ENCODE measurements at places on chromosomes 5 and 9.

DNA sequence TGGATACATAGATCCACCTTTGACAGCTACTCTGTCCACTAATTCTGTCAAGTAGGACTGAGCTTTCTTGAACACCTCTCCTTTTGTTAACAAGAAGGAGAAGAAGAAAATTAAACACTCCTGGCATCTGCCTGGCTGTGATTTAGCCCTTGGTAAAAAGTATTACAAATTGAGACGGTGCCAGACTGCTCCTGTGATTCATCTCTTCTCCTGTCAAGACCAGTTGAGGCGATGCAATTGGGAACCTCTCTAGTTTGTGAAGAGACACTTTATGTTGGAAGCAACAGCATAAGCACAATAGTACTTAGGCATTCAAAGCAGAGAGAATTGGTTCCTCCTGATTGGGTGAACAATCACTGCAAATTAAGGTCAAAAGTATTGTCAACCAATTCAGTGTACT lies 72.7 kb downstream of the GHR start:
- DNase-seq: no peak

GRCh38 chr9:136845465-136846260 lies 3.4 kb downstream of the AJM1 start:
- DNase-seq: no peak

DNA sequence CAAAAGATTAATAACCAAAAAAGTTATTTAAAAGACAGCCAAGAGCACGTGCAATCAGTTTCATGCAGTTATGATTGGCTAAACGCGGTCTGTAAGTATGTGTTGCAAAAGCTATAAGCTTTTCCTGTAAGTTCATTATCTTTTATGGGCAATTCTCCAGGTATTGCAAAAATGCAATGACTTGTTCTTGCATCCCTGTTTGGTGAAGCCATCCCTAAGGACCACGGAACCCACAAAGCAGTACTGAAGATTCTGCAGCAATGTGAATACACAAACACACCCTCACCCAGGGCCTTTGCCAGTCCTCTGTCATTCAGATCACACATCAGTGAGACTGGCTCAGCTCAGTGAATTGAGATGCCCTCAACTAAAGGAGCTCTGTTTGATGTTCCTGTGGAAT lies 11.4 kb downstream of the GCNT4 start:
- DNase-seq: no peak

DNA sequence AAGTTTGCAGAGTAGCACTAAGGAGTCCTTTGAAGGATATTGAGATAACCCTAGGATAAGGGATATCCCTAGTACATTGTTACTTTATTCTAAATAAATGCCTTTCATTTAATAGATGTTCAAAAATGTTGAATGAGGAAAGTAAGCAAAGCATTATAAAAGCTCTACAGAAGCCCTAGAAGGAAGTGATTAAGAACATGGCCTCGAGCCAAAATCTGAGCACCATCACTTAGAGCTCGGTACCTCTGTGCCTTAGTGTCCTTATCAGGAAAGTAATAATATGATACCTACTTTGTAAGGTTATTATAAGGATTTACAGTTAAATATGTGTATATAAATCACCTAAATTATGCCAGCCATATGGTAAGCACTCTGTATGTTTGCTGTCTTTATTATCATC lies 242.6 kb downstream of the KIAA0825 start:
- DNase-seq: no peak

DNA sequence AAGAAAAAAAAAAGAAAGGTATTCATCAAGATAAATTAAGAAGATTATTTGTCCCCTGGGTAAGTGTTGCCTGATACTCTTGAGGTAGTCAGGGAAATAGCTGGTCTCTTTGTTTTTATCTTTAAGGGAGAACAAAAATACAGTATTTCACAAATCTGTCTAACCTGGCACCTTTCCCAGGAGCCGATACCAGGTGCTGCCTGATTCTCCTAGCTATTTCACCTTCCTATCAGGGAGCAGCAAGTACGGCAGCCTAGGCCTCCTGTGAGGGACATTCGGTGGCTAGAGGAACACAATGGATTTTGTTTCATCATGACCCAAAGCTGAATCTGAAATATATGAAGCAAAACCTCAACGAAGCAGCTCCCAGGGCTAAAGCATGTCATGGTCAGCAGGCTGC lies 86.0 kb downstream of the TARS1 start:
- no peak for DNase-seq

DNA sequence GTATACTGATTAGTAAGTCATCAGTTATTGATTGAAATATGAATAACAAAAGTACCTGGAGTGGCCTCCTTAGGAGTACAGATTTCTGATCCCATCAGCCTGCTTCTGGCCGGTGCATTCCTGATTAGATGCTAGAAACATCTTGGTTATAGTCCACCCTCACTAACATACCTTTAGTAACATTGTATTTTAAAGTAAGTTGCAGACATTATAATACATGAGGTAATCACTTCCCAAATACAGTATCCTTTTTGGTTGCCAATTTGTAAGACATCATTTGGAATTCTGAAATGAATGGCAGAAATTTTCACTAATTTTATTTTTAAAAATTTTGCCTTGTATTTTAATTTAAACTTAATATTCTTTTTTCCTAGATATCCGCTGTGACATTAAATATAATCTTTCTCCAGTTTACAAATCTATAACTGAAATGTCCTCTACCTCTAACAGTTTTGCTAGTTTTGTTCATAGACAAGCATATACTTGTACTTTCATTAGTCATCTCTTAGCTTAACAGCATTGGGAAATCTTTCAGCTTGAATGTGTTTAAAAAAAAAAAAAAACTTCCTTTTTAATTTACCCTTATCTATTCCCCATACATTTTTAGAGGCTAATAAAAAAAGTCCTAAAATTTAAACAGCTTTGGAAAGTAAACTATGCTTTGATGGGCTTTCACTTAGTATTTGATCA lies 178.9 kb downstream of the XRCC4 start:
- DNase-seq: no peak

GRCh38 chr9:16563446-16563845 lies 307.0 kb downstream of the BNC2 start:
- no peak for DNase-seq

DNA sequence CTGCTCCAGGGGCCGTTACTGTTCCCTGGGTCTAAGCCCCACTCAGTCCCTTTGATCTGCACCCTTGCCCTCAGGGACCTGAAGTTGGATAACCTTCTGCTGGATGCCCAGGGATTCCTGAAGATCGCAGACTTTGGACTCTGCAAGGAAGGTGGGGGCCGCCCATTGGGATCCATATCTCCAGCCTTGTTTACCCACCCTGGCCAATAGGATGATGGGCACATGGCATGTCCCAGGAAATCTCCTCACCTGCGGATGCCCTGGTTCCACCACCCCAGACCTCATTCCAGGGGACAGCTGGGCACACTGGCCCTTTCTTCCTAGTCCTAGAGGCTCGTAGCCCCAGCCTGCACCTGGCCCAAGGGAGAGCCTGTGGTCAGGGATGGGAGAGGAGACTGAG lies 5.5 kb downstream of the ZDHHC12 start:
- no peak for DNase-seq

- no peak for DNase-seq
These were observed 156.1 kb upstream of the NTRK2 start for GRCh38 chr9:84513473-84513872.

- no peak for DNase-seq
These were observed 65.0 kb downstream of the HSD17B3 start for GRCh38 chr9:96236854-96237550.

- no peak for DNase-seq
These were observed 10.9 kb downstream of the CCDC127 start for GRCh38 chr5:206927-207536.

- DNase-seq: no peak
These were observed 14.9 kb downstream of the GAPT start for GRCh38 chr5:58505971-58506640.

GRCh38 chr9:70816316-70816715 lies 305.1 kb downstream of the TRPM3 start:
- no peak for DNase-seq

DNA sequence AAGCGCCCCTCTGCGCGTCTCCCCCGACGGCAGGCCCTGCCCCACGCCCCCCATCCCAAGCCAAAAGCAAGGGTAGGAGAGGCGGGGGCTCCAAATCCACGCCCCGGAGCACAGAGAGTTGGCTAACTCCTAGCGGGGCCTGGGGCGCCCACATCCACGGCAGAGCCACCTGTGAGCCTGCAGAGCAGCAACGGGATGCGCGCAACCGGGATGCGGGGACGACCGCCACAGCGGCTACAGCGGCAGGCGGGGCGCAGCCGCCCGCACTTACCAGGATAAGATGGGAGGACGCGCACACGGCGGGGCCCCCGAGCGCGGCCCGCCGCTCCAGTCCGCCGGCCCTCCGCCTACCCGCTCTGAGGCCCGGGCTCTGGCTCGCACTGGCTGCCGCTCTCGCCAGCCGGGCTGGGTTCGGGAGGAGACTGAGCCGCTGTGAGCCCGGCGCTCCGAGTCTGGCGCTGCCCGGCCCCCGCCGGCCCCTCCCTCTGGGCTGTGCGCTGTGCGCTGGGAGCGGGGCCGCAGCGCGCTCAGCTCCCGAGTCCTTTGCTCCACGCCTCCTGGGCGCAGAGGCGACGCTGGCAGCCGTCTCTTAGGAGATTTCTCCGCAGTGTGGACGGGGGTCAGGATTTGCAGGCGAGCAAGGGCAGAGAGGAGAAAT lies at the start of gene SLC24A2:
SLC24A2 (minus strand) TSS at position 424 of the 658 bp plus-strand sequence.
- no peak for DNase-seq

- no peak for DNase-seq
These were observed 444.2 kb downstream of the ACTL7B start for GRCh38 chr9:108411632-108412031.

GRCh38 chr5:38830521-38831051 lies 15.2 kb upstream of the OSMR start:
- DNase-seq: no peak

- no peak for DNase-seq
These were observed 2209.2 kb downstream of the MAT2B start for GRCh38 chr5:165714598-165714997.
